ENCODE measurements at places on chromosomes 5 and 9. TPM values are rescaled to one million over a fixed set of nuclear protein-coding genes. Genes with fewer than 3 reads are reported as not detected.

The CAVIN4 gene
- total RNA-seq: 0.33 TPM

The EDIL3 gene
- total RNA-seq: 11.3 TPM

The CSF2 gene
- not detected for total RNA-seq

The AGXT2 gene
- total RNA-seq: not detected

The ADAMTS16 gene
- 0.42 TPM for total RNA-seq

The PPP2R2B gene
- 1.9 TPM for total RNA-seq

The AK8 gene
- 0.42 TPM for total RNA-seq

The F2RL1 gene
- 1.3 TPM for total RNA-seq

The MELK gene
- 0.13 TPM for total RNA-seq

The FOXI1 gene
- total RNA-seq: not detected

The SPRY4 gene
- total RNA-seq: 29.0 TPM

The PAX5 gene
- total RNA-seq: 0.17 TPM

The PCDHGA9 gene
- 3.3 TPM for total RNA-seq
